ENCODE measurements at places on chromosomes 2 and 18.

- no peak for DNase-seq
Measured at GRCh38 chr2:47501374-47502200, 98.6 kb downstream of the MSH2 start.

DNA sequence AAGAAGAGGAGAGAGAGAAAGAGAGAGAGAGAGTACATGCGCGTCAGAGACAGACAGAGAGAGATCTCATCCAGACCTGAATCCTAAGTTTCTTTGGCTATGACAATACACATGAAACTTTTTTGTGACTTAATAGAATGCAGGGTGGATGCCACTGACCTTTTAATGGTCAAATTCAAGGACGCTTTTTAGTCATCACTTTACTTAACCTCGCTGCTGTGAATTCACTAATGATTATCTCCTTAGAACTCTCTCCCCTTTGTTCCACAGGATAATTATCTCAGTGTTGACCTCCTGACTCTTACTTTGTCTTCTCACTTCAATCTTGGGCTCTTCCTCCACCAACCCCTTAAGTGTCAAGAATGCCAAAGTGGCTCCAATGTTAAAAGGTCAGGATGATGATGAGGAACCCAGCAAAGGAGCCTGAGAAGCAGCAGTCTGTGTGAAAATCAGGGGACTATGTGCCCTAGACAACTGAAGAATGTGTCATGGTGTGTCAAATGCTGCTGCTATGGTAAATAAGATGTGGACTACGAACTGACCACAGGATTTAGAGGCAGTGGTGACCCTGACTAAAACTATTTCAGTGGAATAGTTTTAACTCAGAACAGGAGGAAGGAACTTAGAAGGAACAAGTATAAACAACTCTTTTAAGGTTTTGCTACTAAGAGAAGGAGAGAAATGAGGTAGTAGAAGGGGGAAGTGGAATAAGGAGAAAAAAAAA lies 382.1 kb downstream of the ZEB2 start:
- DNase-seq, result no peak

DNA sequence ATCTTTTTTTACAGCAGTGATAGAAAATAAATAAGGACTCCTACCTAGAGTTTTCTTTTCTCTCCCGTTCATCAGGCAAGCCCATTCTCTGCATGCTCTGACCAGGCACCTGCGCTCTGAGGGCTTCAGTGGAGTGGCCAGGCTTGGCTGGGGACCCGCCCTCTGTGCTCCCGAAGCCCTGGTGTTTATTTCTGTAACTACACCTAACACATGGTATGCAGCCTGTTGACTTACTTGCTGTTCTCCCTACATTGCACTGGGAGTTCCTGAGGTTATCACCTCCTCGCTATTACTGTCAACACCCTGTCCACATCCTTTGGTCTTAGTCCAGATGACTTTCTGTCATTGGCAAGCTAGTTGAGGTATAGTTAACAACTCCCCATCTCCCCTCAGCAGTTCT lies 317.7 kb downstream of the LPIN1 start:
- DNase-seq, result no peak

DNA sequence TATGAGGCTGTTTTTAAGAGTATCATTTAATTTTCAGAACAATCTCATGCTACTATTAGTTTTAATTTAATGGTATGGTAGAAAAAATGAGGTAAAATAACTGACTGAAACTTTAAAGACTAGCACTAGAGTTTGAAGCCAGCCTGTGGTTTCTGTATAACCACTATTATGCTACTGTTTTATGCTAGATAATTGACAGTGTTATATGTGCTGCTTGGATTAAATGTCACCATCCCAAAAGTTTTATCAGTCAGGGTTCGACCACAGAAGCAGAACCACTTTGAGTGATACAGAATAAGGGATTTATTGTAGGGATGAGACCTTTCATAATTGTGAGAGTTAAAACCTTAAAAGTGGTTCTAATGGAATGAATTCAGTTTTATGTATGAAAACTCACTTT lies 271.6 kb downstream of the PTGR3 start:
- DNase-seq, result no peak

DNA sequence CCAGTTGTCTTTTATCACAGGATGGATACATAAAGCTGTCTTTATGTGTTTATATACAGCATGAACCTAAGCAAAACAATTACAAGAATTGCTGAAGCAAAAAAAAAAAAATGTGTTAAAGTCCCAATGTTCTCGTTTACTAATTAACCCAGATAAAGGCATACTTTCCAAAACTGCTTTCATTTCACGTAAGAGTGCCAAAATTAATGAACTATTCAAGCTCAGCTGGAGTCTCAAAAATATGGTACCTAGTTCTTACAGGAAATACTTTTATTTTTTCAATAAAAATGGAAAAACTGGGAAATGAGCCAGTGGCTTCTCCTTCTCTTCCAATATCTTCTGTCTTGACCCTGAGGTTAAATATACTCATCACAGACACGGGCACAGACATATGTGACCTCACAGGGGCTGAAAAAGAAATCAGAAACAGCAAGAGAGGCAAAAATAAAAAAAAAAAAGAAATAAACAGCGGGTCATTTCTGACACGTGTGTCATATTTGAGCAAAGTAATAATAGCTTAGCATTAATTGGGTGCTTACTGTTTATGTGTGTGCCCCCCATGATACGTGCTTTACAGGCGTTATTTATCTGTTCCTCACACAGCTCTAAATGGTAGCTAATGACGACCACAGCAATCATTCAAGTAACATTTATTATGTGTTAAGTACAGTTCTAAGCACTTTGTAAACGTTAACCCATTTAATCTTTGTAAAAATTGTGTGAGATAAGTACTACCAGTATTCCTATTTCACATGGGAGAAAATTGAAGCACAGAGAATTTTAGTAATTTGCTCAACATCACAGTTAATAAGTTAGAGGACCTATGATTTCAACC lies 158.0 kb upstream of the MMADHC start:
- no peak for DNase-seq

GRCh38 chr2:61141151-61141550 lies 20.8 kb upstream of the C2orf74 start:
- no peak for DNase-seq

DNA sequence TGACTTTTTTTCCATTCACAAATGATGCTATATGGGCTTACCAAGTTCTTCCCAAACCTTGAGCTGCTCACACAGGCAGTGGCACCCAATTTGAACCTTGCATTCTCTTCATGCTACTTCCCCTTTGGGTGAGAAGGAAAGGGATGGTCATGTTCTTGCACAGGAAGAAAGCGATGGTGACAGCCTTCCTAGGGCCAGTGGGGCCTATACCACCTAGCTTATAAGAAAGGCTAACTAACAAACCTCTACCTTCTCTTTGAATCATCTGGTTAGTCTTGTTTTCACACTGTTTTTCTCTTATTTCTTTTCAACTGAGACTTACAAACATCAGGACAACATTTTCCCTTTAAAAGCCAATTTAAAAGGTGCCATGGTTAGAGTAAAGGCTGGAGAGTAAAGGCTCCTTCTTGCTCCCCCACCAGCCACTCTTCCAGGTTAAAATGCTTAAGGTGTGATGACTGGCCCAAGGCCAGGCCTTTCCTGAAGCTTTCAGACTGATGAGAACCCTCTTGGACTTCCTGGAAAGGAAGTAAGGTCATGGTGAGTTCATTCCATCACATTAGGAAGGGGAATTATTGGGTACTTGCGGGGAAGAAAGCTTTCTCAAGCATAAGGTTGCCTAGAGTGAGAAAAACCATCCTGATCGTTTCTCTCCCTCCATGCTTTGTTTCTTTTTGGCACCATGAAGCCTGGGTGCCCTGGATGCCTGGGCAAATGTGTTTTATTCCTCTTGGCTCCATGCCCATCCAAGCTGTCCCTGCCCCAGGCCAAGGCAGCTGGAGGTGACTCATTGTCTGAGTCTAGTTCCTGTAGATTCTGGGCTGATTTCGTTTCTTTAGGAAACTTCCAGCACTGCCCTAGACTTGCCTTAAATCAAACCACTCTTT lies 41.4 kb upstream of the ITGB6 start:
- peak; percentile 35 for DNase-seq

GRCh38 chr18:49723648-49724180 lies 89.6 kb downstream of the ACAA2 start:
- DNase-seq, result no peak

DNA sequence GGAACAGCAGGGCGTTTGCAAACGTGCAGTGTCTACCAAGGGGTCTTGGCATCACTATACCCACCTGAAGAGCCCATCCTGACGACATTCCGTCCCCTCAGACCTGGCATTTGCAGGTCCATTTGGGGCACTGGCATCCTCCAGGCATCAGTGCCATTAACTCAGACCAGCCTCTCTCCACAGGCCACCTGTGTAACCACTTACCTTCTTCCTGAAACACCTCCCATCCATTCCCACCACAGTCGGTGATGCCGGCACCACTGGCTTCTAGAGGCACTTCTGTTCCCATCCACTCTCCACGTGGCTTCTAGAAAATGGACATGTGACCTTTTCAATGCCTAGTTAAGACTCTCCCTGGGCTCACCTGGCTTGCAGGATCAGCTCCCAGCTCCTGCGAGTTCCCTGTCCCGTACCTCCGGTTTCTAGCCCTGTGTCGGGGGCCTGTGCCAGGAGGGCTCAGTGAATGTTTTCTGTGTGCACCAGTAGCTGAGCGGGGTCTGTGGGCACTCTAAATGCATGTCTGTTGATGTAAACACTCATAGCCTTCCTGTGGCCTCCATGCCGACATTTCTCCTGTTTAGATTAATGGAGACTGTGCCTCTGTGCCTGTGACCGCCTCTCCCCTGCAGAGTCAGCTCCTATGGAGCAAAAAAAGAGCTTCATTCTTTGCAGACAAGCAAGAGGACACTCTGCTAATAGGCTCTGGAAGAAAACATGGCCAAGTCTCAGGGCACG lies 458.0 kb upstream of the HS6ST1 start:
- DNase-seq, result no peak

All from NCI-H2029 treated with DMSO at 0.1 percent for 48 hours (cell line).